ENCODE measurements at places on chromosomes 7 and 10.

DNA sequence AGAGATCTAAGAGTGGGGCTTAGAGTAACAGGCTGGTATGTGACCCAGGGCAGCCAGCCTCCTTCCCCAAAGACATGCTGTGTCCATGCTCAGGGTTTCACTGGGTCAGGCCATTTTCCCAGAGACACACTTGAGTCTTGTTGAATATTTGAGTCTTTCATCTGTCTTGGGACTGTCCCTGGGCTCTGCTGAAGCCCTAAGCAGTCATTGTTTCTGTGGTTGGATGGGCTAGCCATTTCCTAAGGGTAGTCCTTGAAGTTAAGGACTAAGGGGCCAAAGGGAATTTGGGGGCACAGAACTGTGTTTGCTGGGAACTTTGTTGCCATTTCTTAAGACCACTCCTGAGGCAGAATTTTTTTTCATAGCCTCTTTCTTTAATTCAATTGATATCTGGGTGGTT is 98.4 kb upstream of the SAMD8 start:
- DNase-seq = no peak

DNA sequence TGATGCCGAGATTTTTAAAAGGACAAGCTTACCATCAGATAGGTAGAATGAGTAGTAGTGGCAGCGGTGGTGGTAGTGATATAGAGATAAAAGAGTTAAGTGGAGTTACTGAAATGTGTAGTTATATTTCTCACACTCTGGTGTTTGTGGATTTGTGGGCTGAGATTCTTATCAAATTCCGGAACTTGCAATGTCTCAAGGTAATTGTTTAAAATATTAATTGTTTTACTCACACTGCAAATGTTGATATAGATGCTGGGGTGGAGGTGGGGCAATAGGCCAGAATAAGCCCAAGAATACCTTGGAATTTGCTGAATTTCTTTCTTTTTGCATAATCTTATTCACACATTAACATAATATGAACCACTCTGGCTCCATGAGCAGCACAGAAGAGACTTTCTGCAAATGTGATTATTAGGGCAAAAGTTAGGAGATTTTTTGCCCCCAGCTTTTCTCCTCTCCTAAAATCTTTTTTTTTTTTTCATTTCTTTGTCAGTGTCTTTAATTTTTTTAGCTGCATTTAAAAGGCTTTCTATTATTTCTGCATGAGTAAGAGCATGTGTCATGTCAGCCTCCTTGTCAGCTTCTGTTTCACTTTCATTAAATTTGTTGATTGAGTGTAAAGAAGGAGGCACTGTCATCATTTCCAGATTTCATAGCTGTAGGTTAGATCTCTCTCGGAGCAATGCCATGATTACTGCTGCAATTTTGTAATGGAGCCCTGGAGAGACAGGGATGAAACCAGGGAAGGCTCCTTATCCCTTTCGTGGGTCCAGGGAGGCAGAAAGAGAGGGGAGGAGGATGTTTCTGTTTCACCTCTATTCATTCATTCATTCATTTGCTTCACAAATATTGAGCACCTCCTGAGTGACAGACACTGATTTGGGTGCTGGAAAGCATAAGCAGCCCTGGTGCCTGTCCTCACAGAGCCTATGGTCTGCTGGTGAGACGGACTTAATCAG is 13.1 kb upstream of the SGMS1 start:
- DNase-seq = peak; percentile 86

DNA sequence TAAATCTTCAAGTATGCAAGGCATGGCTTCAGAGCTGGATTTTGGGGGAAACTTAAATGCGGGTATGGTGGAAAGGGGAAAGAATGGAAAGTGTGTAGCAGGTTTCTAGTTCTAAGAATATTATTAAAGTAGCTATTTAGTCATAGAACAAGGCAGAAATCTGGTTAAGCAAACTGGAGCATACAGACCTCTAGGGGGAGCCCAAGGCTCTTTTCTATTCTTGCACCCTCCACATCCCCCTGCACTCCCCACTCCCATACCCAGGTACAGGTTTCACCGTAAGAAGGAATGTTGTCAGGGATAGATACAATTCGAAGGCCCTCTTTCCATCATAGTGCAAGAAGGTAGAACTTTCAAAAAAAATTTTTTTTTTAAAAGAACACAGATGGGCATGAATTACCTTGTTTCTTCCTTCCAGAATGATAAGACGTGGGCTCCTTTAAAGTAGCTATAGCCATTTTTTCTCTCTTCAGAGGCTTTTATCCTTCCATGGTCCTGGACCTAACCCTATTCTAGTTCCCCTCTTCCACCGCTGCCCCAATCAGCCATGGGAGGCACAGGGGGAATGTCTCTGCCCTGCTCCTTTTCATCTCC is 41.5 kb upstream of the SMIM30 start:
- peak; percentile 23 for DNase-seq

DNA sequence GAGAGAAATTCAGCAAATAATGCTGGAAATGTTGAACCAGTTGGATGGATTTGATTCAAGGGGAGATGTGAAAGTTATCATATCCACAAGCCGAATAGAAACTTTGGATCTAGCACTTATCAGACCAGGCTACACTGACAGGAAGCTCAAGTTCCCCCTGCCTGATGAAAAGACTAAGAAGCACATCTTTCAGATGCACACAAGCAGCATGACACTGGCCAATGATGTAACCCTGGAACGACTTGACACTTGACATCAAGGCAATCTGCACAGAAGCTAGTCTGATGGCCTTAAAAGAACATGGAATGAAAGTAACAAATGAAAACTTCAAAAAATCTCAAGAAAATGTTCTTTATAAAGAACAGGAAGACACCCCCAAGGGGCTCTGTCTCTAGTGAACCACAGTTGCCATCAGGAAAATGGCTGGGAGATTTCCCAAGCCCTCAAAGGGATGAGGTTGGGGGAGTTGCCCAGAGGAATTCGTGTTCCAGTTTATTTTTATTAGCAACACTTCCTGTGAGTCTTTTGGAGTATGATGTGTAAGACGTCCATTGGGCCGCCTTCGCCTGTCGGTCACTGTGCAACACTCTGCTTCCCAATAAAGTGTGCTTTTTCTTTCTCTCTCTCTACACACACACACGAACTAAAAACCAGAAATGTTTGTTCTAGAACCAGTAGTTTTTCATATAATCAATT is 200.0 kb downstream of the HIBADH start:
- no peak for DNase-seq

DNA sequence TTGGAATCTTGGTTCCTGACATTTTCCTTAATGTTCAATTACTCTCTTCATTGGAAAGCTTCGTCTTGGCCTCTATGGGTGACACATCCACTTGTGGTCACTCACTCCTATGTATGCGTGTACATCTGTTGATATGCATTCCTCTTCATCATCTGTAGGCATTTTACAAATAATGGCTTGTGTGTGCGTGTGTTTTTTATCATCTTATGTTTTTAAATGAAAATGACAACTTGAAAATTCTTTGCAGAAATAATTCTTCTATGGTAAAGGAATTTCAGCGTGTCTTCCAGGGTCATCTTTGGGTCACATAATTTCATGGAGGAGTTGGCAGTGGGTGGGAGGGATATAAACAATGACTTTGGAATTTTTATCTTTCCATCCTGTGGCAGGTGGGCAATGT is 925.1 kb downstream of the LRMDA start:
- no peak for DNase-seq

DNA sequence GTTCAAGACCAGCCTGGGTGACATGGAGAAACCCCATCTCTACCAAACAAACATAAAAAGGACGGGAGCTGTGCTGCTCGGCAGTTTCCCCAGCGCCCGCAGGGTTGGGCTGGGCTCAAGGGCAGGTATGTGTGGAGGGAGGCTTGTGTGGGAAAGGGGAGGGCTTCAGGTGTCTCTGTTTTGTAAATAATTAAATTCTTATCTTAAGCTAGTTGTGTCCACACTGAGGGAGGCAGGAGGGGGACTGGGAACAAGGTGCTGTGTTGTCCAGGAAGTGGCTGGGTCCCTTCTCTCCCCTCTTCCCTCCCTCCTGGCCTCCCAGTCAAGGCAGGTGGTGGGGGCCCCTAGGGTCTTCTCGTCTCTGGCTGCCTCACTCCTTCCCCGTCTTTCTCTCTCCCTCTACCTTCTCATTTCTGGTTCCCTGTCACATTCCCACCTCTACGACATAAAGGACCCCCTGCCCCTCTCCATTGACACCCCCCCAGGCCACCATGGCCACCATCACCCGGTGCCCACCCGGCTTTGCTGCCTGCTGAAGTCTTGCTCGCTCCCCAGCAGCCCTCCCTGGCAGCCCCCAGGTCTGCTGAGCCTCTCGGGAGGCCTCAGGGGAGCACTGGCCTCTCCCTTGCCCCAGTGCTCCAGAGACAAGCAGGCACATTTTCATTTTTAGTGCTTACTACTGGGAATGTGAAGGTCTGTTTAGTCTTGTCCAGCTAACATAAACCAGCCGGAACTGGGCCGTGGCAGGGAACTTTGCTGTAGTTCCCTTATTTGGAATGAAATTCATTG is 19.3 kb downstream of the NEURL1 start:
- no peak for DNase-seq

- DNase-seq = no peak
Measured at GRCh38 chr7:77222819-77223218, 23.2 kb upstream of the FGL2 start.

- DNase-seq = no peak
Measured at GRCh38 chr7:143512488-143513340, 35.0 kb downstream of the TAS2R41 start.

GRCh38 chr7:41882256-41882655 is 179.4 kb upstream of the INHBA start:
- no peak for DNase-seq

DNA sequence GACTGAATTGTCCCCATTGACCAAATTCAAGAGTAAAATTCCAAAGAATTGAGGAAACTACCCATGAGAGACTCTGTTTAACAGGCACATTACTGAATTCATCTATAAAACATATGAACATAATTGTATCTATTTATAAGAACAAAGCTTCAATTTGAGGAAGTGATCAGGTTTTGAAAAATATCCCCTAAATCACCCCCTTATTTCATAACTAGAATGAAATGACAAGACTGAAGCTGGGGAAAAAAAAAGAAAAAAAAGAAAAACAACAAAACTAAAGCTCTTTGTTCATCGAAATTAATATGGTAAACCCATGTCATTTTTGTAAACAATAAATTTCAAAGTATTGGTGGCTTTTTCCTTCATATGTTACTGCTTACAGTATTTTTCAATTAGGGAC is 184.9 kb upstream of the SEMA3A start:
- no peak for DNase-seq

GRCh38 chr10:11825796-11826414 is 2.7 kb downstream of the PROSER2 start:
- DNase-seq = no peak

- DNase-seq = peak; percentile 25
Measured at GRCh38 chr10:12547301-12547771, 198.0 kb downstream of the CAMK1D start.

GRCh38 chr7:143205560-143206293 is 16.1 kb upstream of the TAS2R40 start:
- peak; percentile 45 for DNase-seq

DNA sequence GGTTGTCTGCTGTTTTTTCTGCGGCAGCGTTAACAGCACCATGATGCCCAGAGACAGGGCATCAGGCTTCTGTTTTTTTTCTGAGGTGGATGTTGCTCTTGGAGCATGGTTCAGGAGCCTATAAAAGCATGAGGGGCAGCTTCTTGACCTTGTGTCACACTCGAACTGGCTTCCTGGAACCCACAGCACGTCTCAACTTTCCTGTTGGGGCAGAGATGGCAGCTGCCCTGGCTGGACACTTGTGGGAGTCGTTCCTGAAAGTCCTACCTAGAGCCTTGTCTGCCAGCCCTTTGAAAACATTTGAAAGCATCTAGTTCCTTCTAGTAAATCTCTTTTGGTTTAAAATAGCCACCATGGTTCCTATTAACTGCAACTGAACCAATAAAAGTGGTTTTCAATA is 28.9 kb upstream of the PRKAG2 start:
- no peak for DNase-seq

GRCh38 chr7:71271203-71271602 is 139.3 kb downstream of the GALNT17 start:
- DNase-seq = no peak

- DNase-seq = no peak
Measured at GRCh38 chr7:128406314-128407232, 3.2 kb downstream of the IMPDH1 start.

- DNase-seq = no peak
Measured at GRCh38 chr10:130080461-130080814, 30.2 kb downstream of the C10orf143 start.

- no peak for DNase-seq
Measured at GRCh38 chr10:69088801-69089501, 1.0 kb downstream of the SRGN start.

GRCh38 chr10:87623191-87623590 is 36.5 kb upstream of the PAPSS2 start:
- DNase-seq = no peak

DNA sequence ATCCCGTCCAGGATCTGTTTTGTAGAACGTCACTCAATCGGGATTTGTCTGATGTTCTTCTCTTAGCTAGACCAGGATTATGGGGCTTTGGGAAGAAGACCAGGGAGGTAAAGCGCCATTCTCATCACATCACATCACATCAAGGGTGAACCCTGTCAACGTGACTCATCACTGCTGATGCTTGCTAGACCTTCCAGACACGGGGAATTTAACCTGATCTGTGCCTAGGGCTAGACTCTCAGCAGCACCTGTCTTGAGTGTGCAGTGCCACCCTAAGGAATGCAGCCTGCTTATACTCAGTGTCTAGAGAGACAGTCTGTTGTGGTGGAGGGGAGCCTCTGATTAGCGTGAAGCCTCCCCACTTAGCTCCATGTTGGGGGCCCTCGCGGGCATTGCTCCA is 678.6 kb upstream of the FOXK1 start:
- no peak for DNase-seq

GRCh38 chr10:67812007-67812406 is 26.0 kb downstream of the DNAJC12 start:
- no peak for DNase-seq

GRCh38 chr7:117682681-117683385 is 190.4 kb downstream of the CTTNBP2 start:
- no peak for DNase-seq

DNA sequence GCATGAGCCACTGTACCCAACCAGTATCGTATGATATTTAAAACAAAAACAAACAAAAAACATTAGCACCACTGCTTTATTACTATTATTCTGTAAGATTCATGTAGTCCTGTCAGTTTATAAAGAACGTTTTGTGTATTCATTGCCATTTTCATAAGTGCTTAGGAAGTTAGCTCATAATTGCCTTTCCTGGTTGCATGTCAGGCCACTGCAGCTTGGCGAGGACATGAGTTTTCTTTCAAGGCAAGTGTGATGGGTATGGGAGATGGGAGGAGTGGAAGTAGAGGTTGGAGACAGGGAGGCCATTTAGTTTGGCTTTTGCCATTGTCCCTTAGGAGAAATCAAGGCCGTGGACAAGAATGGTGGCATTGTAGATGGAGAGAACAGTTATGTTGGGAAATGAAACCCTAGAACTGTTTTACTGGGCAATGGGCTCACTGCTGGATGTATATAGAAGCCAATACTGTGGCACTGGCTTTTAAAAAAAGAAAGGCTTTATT is 48.9 kb downstream of the TYW1 start:
- DNase-seq = no peak

Measured in T-helper 1 cell (primary cell).